ENCODE measurements at places on chromosomes 5 and 9.
A peak's percentile ranks its signal among the peaks of the same experiment; 100 is the strongest.

- DNase-seq = no peak
These were observed 581.0 kb upstream of the RORB start for GRCh38 chr9:73916016-73916673.

GRCh38 chr5:113140837-113141671, 164.5 kb downstream of the DCP2 start:
- no peak for DNase-seq

DNA sequence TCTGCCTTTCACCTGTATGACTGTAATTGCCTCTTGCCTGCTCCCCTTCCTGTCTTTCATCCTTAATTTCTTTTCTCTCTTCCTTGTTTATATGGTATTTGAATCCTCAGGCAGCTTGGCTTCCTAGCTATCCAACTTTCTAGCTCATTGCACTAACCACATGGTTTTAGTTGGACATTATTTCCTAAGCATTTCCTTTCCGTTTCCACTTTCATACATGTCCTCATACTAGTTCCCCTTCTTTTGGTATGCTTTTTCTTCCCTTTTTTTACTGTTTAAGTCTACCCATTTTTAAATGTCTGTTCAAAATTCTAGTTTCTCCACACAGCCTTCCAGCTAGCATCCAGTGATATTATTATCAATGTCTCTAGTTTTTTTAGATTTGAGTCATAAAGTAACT, 6.6 kb downstream of the CWC27 start:
- DNase-seq = no peak

GRCh38 chr9:102950346-102950745, 44.8 kb upstream of the CYLC2 start:
- no peak for DNase-seq

DNA sequence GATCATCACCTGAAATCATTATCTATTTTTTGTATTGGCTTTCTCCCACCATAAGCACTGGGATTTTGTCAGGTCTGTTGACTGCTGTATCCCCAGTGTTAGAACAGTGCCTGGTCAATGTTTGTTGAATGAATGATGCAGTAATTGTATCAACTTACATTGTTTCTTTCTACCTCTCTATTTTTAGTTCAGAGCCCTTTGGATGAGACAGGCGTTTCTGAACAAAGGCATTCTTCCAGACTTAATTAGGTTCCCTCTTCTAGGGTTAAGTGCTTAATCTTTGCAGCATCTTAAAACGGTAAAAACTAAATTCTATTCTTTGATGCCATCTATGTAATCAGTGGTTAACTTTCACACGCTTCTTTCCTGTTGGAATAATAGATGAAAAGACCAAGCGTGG, 26.3 kb downstream of the SLC44A1 start:
- DNase-seq = no peak

- DNase-seq = no peak
These were observed 90.6 kb upstream of the ADAMTS2 start for GRCh38 chr5:179435731-179436315.

- DNase-seq = peak; percentile 65
These were observed 55.3 kb upstream of the IL17B start for GRCh38 chr5:149434162-149435014.

GRCh38 chr5:8458038-8458383, 589.1 kb downstream of the MTRR start:
- peak; percentile 42 for DNase-seq

DNA sequence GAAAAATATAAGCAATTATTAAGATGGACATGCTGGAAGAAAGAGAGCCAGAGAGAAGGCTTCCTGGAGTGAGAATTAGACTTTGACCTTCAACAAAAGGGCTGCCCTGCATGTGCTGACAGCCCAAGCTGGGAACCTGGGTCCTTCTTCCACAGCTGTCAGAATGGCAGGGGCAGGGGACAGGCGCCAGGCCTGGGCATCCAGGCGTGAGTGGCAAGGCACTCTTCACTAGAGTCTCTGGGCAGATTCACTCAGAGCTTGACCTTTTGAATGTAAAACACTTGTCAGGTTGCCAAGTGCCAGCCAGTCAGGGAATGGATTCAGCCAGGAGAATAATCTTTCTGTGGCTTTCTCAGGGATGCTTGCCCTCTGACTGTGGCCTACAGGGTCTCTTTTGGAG, 119.1 kb upstream of the CLINT1 start:
- no peak for DNase-seq

- DNase-seq = no peak
These were observed 199.6 kb downstream of the GAS1 start for GRCh38 chr9:86747711-86748110.

DNA sequence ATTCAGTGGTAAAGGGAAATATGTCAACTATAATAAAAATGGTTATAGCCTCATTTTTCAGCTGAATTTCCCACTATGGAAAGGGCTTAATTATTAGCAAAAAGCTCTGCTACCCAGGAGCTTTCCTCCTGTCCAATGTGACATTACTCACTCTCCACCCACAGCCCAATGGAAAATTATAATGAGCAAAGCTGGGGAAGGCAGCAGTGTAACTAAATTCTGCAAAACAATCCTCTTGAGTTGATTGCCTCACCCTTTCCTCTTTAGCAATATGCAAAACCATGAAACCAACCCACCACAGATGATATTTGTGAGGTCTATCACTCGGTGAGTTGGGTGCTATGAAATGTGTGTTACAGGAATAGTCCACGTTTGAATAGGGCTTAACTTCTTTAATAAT, 14.0 kb upstream of the PLPPR1 start:
- no peak for DNase-seq
